NCI-H1092 treated with DMSO at 0.1 percent for 48 hours (cell line): ENCODE measurements at places on chromosomes 3 and 15.

DNA sequence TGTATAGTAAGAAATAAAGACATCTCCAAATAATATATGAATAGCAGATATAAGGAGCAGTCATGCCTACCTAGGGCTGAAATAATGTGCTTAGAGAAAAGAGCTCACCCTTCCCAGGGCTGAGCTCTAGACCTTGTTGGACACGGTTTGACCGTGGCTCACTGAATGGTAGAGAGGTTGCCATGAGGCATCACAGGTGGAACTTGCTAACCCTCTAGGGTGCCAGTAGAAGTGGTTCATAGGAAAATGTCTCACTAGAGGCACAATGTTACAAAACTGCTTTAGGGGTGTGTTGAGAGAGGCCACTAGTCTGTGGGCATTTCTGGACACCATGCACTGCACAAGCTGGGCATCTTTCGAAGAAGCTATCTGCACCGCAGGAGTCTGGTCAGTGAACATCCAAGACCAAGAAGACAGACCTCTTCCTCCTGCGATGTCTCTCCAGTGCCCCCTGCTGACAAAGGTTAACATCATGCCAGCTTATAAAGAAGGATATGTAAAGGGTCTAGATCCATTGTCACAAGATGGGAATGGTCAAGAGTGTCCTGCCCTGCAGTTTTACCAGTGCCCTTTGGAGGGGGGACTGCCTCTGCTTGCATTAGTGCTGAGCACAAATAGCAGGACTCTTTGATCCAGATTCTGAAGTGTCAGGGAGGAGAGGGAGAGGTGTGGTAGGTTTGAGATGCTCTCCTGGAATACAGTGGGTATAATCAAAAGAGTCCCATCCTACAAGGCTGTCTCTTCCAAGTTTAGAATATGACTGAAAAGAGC lies 266.8 kb downstream of the ZNF385D start:
- peak; percentile 0 for DNase-seq

DNA sequence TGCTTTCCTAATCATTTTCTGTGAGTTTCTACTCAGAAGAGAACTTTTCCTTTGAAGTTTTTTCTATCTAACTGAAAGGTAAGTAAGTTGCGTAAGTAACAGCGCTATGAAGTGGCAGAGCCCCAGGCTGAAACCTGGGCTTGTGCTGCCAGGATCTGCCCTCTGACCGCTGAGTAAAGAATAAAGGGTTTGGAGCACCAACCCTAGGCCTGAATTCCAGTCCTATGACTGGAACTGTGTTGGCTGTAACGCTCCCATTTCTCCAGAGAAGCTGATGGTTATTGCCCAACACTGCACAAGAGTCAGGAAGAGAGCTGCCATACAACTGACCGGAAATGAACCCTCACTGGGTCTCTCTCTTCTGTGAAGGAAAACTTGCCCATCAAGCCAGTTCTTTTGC lies 87.0 kb downstream of the FOXB1 start:
- DNase-seq, result no peak

DNA sequence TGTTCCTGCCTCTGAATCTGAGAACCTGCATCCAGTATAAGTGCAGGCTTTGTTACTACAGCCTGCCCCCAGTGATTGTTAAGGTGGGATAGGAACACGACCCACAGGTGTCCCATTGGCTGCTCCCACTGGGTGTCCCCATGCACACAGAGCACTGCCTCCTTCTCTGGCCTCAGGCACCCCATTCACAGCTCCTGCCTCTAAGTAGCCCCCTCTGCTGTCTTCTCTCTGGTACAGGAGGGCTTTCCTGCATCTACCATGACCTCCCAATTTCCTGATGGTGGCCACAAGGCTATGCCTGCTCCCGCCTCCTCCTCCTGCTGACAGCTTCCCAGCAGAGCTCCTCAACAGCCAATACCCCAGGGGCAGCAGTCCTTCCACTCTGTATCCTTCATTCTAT lies 238.6 kb upstream of the TMC3 start:
- DNase-seq, result no peak

DNA sequence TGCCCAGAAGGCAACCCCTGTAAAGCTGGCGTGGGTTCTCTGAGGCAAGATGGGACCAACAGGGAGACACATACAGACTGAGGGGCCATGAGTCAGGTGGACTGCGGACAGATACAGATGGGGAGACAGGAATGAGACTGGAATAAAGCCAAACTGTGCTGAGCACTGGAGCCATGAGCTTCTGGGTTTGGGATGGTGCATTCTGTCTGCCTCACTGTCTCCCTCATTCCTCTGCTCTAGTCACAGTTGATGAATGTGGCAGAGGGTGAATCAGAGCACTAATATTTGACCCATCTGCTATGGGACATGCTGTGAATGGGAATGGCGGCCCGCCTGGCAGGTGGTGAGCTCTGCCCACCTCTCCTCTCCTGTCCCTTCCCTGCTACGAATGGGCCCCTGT lies 262.9 kb downstream of the EPHB1 start:
- DNase-seq, result no peak

DNA sequence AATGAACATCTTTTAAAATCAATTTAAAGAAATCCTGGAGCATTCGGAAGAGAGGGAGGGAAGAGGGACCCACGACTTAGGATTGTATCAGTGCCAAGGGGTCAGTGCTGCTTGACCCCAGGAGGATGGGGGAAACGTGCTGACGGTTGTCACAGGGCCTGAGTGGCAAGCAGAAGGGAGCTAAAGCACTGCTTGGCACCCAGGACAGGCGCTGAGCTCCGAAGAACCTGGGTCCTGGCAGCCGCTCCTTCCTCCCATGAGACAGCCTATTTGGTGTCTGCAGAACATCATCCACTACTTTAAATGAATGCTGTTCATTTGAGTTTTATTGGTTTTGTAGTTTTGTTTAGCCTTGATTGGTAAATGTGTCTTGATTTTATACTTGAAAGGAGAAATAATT lies 54.5 kb downstream of the RGMA start:
- no peak for DNase-seq

GRCh38 chr3:5115506-5116162 lies 6.5 kb upstream of the ARL8B start:
- DNase-seq, result no peak

DNA sequence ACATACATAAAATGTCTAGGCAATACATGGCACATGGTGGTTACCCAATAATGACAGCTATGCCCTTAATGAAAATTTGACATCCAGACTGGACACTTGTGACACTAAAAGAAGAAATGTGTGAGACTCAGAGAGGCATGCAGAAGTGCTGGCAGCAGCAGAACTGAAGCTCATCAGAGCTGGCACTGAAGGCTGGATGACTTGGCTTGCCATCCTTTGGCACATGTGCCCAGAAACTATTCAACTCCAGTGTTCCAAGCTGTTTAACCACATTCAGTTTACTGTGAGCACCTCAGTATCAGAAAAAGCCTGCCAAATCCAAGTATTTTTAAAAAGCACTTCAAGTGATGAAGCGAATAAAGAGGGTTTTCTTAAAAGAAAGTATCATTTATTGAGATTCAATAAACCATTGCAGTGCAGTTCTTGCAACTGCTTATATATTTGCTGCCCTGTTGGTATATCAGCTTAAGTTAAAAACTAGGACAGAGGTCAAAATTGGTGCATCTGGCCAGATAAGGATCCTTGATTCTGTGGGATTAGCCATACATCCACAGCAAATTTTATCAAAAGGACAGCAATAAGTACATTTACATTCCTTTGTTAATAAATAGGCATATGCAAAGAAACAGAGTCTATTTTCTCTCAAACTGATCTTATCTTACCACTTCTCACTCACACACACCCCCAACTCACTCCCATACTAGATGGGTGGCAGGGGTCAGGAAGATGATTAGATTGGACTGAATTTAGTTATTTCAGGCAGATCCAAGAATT lies 15.8 kb downstream of the IGSF11 start:
- DNase-seq, result no peak

DNA sequence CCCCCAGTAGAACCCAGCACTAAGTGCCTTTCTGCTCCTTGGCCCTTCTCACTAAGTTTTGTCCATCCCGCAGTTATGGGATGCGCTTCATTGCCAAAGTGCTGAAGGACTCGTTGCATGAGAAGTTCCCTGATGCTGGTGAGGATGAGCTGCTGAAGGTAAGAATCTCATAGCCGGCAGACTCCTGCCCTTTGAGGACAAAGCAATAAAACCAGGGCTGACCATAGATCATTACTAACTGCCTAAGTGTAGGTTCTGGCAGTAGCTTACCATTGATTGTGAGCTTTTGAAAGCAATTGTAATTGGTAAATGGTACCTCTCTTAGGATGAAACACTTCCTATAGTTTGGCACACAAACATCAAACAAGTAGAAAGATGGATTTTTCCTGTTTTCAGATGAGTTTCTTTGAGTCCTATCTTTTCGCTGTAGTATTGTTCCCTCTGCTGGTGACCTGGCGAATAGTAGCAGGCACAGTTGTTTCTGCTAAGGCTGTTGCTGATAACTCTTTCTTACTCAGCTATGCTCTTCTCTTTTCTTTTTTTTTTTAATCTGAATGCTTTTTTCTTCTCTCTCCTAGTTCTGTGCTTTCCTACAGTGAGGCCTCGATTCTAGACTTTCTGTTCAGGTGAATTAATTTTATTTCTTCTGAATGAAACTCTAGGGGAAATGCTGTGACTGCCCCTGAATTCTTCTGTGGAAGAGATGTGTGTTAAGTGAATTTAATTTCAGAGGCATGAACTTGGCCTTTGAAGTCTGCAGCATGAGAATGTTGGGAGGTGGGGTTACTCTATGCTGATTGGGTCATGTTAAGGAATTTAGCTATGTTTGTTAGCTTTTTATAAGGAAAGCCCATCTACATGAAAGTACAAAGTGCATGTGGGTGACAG lies 47.4 kb upstream of the CRTC3 start:
- peak; percentile 24 for DNase-seq

- DNase-seq, result no peak
Measured at GRCh38 chr3:23600167-23600871, 205.4 kb upstream of the UBE2E1 start.

DNA sequence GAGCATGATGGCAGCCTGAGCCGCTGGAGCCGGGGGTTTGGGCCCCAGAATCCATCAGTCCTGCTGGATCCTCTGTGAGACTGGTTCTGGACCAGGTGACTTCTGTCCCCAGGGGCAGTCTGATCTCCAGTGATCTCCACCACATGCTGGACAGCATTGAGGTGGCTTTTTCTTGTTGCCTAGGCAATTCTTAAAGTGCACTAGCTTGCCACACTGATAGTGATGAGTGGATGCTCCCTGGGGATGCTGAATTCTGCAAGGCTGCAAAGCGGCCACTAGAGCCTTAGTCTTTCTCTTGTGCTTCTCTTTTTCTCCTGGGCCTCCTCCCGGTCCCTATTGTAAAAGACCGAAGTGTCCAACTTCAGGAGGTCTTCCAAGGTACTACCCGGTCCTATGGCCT lies 70.4 kb upstream of the ATP11B start:
- no peak for DNase-seq
